Left renal pelvis (tissue), 4 donors: ENCODE measurements at places on chromosomes 11 and 22.

GRCh38 chr22:22060200-22061084, 77.9 kb upstream of the TOP3B start:
- DNase-seq: no peak

DNA sequence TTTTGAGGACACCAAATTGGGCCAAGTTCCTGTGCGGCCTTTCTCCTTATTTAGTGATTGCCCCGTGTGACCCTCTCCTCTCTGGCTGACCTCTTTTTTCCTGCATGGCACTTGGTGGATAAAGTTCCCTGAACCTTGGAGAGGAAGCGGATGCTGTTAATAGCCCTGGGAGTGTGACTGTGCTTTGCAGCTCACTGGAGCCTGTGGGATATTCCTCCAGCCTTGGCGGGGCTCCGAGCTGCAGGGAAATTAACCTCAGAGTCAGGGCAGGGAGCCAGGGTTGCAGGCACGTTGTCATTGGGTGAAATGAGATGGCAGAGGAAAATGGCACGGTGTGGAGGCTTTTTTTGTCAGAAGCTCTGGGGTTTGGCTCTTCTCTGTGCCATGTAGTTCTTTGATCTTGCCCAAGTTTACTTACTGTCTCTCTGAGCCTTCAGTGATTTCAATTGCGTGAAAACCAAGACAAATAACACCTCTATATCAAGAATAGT, 965 bp downstream of the OR9Q1 start:
- DNase-seq: peak; percentile 29

DNA sequence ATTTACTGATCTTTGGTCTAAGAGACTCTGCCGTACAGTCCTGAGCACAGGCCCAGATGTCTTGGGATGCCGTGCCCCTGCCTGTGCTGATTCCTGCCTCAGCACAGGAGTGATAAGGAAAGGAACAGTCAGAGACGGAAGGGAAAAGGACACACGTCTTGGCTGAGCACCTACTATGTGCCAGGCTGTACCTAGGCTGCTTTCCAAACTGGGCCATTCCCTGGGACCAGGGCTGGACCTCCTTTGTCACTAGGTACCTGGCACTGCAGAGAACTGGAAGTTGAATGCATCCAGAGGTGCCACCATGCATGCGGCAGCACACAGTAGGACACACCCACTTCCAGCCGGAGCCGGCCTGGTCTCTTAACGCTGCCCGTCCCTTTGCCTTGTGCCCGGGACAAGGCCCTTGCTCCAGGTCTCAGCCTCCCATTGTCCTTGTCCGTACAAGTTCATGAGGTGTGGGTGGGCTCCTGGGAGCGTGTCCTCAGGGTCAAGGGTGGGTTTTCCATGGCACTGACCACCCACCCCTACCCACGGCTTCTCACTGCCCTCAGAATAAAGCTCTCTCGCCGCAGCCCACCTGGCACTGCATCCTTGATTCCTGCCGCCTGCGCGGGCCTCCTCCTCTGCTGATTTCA, 1.1 kb upstream of the SSTR3 start:
- DNase-seq: no peak

DNA sequence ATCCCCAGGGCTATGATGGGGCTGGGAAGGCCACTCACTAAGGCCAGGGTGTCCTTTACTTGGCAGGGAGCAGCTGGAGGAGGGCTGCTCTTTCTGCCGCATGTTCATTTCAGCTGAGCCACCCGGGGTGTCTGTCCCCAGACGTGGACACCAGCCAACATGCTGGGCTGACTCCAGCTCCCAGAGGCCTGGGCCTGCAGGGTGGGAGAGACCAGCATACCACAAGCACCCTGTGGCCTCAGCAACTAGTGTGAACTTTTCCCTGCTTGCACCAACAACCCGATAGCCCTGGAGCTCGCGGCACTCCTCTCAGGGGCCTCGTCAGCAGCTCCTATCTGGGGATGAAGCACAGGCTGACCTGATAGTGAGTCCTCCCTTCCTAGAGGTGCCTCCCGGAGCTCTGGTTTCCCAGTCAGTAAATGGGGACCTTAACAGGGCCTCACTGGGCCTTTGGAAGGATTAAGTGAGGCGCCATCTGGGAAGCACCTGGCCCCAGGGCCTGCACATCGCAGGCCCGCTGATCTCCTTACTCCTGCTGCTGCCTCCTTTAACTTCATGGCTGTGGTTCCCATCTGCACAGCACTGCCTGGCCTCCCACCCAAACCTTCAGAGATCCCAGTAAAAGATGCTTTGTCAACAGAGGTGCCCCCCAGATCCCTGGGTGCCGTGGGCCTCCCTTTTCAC, 83.4 kb downstream of the GALNT18 start:
- DNase-seq: no peak

DNA sequence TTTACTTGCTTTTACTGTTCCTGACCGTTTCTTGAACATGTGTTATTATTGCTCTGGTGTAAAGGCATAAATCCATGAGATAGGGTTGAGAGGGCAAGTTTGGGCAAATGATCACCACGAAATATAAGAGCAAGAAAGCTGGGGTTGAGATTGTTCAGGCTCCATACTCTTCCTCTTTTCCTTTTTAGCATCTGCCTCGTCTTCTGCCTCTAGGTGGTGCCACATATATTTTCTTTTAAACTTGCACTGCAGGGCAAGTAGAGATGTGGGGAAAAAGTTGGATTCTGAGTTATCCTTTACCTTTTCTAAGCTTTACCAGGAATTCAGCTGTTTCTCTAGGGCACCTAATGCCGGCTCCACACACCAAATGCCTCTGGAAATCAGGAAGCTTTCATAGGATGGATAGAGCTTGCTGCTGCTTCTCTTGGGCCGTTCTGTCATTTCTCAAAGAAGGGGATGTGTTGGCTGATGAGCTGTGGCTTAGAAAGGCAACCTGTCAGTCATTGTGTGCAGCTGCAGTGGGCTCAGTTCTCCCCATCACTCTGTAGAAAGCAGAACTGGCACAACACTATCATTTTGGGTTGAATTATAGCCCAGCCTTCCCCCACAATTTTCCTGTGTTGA, 98.2 kb downstream of the LDLRAD3 start:
- no peak for DNase-seq
